ENCODE measurements at places on chromosomes 2 and 18.

DNA sequence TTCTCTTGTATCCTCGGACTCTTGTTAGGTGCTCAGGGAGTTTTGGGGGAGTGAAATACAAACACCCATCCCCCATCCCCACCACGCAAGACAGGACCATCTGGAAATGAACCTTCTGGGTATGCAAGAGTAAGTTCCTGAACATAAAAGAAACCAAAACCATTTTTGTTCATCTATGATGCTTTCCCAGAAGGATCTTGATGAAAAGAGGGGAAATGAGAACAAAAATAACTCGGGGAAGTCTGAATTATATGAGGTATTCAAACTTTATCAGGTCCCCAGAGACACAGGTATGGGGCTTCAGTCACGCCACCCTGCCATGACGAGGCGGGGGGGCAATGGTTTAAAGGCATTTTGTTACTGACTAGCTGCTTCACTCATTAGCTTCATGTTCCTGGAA is 68.6 kb upstream of the DNMT3A start:
- no peak for DNase-seq

GRCh38 chr2:38074058-38074763 is 1.7 kb downstream of the CYP1B1 start:
- DNase-seq: no peak

DNA sequence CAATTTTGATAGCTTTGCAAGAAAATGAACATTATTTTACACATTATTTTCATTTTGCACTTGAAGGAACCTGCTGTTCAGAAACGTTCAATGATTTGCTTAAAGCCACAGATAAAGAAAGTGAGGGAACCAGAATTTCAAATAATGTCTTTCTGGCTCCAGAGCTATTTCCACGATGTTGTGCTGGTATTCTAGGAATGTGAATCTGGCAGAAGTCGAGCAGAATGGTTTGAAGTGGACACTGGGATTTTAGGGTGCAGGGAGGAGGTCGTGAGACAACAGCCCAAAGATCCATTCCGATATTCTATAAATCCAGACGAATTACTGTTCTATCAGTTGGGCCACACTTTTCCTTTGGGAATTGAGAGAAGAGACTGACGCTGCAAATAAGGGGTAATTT is 2.2 kb downstream of the CCDC102B start:
- DNase-seq: peak; percentile 47

DNA sequence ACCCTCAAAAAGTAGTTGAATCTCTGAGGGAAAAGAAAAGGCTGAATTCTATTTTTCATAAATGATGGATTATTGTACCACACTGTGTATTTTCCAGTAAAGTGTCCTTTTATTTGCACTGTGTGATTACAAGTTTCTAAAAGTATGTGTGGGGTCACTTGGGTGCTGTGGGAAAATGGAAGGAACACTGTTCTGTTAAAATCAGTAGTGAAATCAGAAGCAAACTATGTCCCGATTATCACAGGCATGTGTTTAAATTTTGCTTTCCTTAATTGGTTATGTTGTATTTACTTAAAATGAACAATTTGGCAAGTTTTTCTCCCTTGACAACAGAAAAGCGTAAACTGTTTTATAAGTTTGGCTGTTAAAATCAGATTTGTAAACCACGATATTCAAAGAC is 353.1 kb downstream of the ARHGAP15 start:
- peak; percentile 89 for DNase-seq

GRCh38 chr2:240141736-240142135 is 1.3 kb upstream of the OTOS start:
- DNase-seq: no peak
